ENCODE measurements at places on chromosomes 6 and 20.

- no peak for DNase-seq
These were observed 13.7 kb upstream of the SLC22A16 start for GRCh38 chr6:110490110-110490509.

DNA sequence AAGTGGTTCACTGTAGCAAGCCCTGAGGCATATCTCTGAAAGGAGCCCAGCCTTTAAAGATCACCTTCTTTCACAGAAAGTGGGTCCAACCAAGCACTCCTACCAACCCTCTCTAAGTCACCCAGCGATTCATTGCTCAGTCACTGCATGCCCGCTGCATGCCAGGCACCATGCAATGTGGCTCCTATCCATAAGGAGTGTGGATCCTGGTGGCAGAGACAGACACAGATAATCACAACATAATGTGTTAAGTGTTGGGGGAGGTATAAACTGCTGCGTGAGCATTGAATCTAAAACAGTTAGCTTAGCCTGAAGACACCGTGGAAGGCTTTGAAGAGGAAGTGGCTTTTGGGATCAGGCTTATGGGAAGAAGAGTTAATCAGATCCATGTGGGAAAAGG, 659.5 kb downstream of the PTPRT start:
- DNase-seq, result no peak

GRCh38 chr6:156778454-156779205, 1.5 kb downstream of the ARID1B start:
- no peak for DNase-seq

GRCh38 chr6:21099338-21100314, 493.9 kb upstream of the SOX4 start:
- no peak for DNase-seq

DNA sequence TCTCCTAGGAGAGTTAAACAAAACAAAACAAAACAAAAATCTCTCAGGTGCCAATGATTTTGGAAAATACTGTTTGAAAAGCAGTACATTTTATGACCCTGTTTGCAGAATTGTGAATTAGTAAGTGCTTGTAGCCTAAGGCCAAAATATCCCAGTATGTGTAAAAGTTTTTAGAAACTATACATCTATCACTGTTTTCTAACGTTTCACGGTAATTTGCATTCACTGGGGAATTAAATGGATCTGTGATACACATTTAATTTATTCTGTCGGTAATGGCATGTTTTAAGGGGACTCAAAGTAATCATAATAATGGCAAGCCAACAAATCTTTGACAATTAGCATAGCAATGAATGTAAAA, 95.6 kb upstream of the FAM184A start:
- DNase-seq, result no peak
